Substantia nigra (tissue), 51 donors: ENCODE measurements at places on chromosomes 3 and 15.

DNA sequence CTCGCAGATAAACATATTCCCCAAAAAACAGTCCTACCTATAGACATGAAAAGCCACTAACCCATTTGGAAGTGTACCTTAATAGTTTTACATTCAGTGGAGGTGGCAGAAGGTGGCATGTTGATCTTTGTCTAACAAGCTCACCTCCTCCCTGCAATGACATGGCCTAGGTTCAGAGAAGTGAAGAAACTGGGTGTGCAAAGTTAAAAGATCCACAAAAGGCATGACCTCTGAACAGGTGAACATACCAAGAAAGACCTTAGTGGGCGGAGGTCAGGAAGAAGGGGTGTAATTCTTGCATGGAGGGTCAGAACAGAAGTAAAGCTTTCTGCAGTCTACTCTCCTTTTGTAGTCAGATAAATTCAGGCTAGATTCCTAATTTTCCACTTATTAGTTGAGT, 822 bp downstream of the MRPL3 start:
- DNase-seq = no peak

DNA sequence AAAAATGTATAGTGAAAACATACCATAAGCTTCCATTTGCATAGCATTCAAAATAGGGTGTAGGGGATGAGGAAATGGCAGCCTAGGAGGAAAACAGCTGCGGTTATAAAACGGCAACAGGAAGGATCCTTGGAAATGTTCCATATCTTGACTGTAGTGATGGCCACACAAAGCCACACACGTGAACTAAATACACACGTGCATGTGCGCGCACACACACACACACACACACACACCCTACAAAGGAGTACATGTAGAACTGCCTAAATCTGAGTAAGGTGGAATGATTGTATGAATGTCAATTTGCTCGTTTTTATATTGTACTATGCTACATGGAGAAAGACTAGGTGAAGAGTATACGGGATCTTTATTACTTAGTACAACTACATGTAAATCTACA, 3.9 kb upstream of the IREB2 start:
- DNase-seq = no peak

DNA sequence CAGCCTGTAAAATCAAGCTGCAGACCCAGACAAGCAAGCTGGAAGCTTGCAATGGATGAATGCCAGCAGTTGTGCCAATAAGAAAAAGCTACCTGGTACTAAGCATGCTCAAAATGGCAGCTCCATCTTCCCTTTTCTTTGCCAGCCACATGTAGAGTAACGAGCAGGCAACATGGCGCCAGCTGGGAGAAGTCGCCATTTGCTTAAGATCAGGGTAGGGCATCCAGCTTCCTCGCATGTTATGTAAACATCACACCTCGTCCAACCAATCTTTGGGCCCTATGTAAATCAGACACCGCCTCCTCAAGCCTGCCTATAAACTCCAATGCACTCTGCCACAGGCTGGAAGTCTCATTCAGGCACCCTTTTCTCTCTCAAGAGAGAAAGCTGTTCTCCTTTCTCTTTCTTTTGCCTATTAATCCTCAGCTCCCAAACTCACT, 973.9 kb downstream of the FHIT start:
- no peak for DNase-seq

GRCh38 chr3:126438746-126439145, 36.9 kb downstream of the ZXDC start:
- no peak for DNase-seq

DNA sequence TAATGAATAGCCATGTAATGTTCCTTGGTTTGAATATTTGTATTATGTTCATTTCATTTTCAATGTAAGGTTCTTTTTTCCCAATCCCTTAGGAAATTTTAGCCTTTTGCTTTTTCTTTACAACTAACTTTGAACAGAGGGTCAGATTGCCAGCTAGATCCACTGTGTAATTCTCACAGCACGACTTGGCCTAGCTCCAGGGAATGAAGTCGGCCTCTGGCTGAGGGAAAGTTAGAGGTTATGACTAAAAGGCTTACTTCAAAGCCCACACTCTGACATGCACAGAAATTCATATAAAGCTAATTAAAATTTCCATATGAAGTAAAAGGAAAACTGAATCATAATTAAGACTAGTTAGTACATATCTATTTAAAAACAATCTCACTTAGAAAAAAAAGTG, 38.7 kb downstream of the ROBO1 start:
- DNase-seq = no peak

GRCh38 chr15:75431270-75431669, 20.2 kb downstream of the SIN3A start:
- DNase-seq = no peak

DNA sequence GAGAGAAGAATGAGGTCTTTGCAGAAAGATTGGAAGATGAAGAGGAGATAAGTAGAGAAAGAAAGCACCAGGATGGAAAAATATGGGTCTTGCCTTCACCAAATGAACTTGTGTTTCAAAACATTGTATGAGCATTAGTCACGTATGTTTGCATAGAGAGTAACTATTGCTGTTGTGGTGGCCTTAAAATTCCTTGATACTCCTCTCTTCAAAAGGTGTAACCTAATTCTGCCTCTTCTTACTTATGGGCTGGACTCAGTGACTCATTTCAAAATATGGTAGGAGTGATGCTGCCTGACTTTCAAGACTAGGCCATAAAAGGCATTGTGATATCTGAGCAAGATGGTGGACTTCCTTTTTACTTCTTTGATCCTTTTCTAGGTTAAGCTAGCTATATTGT, 228.7 kb upstream of the ZNF385D start:
- no peak for DNase-seq

- DNase-seq = no peak
These were observed 85.5 kb downstream of the CHCHD4 start for GRCh38 chr3:14039149-14039548.

GRCh38 chr15:63075015-63075983, 32.8 kb downstream of the TPM1 start:
- DNase-seq = no peak

- DNase-seq = no peak
These were observed 77.4 kb downstream of the ACAP2 start for GRCh38 chr3:195365371-195365770.

GRCh38 chr3:88807491-88808105, 299.8 kb upstream of the EPHA3 start:
- DNase-seq = no peak

DNA sequence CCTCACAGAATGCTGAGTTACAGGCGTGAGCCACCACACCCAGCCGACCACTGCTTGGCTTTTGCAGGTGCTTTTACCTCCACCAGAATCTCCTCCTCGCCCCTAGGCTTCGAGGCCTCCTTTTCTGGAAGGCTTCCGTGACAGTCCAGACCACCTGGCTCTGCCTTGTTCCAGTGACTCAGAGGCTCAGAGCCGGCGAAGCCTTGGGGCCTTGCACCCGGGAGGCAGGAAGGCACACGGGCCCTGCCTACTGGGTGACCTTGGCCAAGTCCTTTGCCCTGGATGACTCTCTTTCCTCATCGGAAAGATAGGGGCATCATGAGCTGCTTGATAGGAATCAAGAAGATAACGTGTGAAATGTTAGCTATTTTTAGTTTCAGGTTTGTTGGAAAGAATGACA, 31.3 kb upstream of the FURIN start:
- DNase-seq = no peak

- DNase-seq = no peak
These were observed 62.7 kb upstream of the RNU6-1 start for GRCh38 chr15:67902579-67903009.

GRCh38 chr3:41041462-41041861, 157.8 kb upstream of the CTNNB1 start:
- no peak for DNase-seq

- DNase-seq = no peak
These were observed 361.9 kb upstream of the ICE2 start for GRCh38 chr15:60840703-60841411.

GRCh38 chr15:60079210-60079609, 75.1 kb downstream of the FOXB1 start:
- DNase-seq = no peak

DNA sequence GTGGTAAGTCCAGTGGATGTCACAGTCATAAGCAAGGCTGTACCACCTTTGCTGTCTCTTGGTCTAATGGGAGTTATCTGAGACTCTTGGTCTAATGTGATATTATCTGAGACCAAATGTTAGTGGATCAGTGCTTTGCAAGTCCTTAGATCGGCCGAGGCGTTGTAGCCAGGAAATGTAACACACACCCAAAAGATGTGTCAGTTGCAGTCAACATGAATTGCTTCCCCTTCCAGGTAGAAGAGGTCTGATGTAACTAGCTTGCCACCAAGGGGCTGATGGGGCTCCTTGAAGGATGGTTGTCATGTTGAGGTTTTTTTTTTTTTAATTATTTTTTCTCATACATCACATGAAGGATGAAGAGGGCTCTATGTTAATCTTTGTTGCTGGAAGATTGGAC, 45.4 kb upstream of the RAF1 start:
- no peak for DNase-seq

- DNase-seq = no peak
These were observed 44.5 kb downstream of the CRABP1 start for GRCh38 chr15:78384651-78385050.

GRCh38 chr3:53513556-53514190, 19.3 kb downstream of the CACNA1D start:
- no peak for DNase-seq

GRCh38 chr3:190012314-190012782, 108.3 kb downstream of the P3H2 start:
- no peak for DNase-seq

- DNase-seq = no peak
These were observed 27.2 kb upstream of the STT3B start for GRCh38 chr3:31505371-31506048.

DNA sequence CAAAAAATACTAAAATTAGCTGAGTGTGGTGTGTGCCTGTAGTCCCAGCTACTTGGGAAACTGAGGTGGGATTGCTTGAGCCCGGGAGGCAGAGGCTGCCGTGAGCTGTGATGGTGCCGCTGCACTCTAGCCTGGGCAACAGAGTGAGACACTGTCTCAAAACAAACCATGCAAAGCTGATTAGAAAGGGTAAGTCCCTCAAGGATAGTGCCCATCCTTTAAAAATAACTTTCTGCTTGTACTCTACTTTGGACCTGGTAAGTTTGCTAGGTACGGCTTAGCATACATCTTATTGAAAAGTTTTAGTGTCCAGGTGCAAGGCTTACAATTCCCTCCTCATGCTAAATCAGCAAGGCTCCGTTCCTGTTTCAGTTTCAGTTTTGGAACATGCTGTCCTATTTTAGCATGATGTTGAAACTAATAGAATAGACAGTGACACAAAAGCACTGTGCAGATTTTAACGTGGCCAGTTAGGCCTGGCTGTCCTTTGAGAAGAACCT, 21.4 kb downstream of the FEM1B start:
- DNase-seq = no peak

- DNase-seq = no peak
These were observed 55.8 kb downstream of the SHOX2 start for GRCh38 chr3:158050461-158050860.

DNA sequence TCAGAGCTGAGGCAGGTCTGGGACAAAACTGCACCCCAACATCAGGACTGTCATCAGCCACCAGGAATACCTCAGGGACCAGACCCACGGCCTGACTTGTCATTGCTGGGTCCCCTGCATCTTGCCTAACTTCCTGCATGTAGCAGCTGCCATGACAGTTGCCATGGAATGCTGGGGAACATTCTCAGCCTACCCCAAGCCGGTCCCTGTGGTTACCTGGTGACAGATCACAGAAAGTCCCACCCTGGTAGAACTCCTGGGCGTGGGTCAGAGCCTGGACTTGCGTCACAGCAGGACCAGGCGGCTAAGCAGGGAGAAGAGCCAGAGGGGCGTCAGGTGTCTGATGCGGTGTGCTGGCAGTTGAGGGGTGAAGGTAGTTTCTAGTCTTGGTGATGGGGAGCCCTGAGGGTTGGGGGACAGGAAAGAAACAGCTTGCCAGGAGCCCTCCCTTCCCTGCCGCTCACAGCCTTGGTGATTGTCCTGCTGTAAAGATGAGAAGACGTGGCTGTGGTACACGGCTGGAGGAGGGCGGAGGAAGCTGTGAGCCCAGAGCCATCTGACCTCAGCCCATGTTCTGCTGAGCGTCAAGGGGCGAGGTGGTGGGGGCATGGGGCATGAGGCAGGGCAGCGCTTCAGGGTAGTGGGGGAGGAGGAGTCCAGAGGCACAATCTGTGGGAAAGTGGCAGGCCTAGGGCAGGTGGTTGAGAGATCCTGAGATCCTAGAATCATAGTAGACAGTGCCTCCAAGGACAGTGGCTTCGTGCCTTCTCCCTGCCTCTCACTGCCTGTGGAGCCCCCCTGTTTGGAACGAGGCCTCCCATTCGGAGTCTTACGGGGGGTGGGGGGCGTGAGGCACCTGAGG, 5.4 kb downstream of the H1-8 start:
- no peak for DNase-seq

GRCh38 chr3:193342551-193342950, 36.0 kb downstream of the ATP13A5 start:
- DNase-seq = no peak

- peak; percentile 71 for DNase-seq
These were observed 6.0 kb upstream of the SLC28A1 start for GRCh38 chr15:84878504-84878903.

GRCh38 chr15:77831986-77832385, 199.3 kb upstream of the LINGO1 start:
- DNase-seq = no peak

GRCh38 chr3:49530701-49531100, 23.6 kb upstream of the BSN start:
- DNase-seq = no peak

DNA sequence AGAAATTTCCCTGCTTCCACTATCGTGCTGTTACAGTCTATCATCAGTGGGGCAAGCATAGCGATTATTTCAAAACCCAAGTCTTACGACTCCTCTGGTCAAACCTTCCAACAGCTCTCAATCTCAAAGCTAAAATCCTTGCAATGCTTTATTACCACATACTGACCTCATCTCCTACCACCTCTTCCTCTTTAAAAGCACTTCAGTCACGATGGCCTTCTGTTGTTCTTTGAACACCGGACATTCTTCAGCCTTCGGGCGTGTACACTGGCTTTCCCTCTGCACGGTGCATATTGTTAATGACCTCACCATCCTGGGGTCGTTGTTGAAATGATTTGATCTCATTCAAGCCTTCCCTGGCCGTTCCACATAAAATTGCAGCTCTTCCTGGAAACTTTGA, 31.1 kb downstream of the MAGEL2 start:
- DNase-seq = no peak

GRCh38 chr15:75167588-75168350, 33.9 kb upstream of the C15orf39 start:
- no peak for DNase-seq

DNA sequence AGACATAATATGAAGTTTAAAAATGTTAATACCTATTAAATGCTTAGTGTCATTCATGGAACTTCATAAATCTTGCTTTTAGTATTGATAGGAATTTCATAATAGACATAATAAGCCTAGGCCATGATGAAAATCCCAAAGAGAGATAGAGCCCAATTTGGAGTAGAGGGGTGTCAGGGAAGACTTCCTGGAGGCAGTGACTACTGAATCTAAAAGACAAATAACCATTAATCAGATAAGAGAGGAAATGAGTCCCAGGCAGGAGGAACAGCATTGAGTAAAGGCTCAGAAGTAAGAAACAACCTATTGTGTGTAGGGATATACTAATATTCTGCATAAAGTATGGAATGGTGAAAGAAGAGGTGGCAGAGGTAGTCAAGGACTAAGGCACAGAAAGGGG, 126.9 kb upstream of the MRPS22 start:
- no peak for DNase-seq

GRCh38 chr15:69385831-69386230, 28.3 kb upstream of the KIF23 start:
- no peak for DNase-seq
